Glomerular endothelial cell (primary cell): ENCODE measurements at places on chromosomes 13 and 19. TPM values are rescaled to one million over a fixed set of nuclear protein-coding genes. Genes with fewer than 3 reads are reported as not detected.

DNA sequence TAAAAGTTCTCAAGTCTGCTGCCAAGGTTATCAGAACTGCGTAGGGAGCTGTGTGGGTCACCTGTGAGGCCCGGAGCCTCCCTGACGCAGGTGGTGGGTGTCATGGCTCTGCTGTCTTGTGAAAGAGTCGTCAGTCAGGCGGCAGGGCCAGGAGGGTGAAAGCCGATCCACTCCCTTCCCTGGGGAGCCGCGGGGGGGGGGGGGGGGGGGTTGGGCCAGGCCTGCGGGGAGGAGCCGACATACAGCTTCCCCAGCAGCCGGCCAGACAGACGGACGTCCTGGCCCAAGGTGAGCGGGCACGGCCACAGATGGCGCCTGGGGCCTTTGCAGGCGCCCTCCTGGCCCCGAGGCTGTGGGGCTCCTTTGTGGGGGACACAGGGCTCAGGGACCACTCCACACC, 12.4 kb downstream of the SBNO2 start:
- no peak for DNase-seq

ZNF431 gene
- total RNA-seq, result 3.8 and 4.6 TPM in 2 replicates

ZNF560 gene
- total RNA-seq, result 0.15 and 0.23 TPM in 2 replicates

DCT gene
- total RNA-seq, result not detected in 2 replicates
